HepG2 (cell line): ENCODE measurements at places on chromosomes 3 and 15. TPM values are rescaled to one million over a fixed set of nuclear protein-coding genes. Genes with fewer than 3 reads are reported as not detected.

Gene PTPRG
- total RNA-seq: 17.8 and 25.3 TPM in 2 replicates

DNA sequence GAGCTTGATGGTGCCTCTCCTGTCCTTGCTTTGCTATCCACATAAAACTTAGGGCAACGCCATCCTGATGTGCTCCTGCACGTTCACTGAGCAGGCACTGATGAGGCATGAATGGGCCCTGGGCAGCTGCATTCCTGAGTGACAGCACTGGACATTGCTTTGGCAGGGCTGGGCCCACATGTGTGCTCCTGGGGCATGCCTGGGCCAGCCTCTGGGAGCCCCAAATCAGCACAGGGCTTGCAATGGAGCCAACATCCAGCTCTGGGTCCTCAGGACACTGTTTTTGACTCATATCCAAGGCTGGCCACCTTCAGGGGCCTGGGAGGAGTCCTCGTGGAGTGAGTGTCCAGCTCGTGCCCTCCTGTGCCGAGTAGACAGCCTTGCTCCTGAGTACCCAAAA lies 5.9 kb upstream of the TKT start:
- no peak for DNase-seq

DNA sequence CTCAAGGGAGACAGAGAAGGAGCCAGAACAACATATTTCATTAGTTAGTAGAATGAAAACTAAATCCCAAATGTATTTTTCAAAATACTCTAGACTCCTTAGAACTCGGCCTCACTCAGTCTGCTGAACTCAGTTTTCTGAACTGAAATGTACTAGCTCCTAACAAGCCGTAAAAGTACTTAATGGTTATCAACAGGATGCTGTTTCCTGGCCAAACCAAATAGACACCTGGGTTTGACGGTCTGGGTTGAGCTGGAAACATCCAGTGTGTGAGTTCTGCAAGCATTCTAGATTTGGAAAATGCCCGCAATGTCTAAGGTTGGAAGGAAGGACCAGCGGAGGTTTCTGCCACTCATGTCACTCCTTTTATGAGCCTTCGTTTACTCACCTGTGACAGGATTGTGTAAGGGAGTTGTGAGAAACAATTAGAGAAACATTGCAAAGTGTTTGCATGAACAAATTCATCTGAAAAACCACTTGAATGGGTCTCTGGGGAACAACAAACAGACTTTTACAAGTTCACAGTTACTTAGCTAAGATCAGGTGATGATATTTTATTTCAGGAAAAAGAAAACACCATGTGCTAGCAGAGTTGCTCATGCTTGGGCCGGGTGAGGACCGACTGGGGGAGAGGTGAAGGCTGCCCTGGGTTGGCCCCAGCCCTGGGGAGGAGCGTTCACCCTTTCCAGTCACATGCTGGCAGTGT lies 151.0 kb downstream of the ALDH1A2 start:
- DNase-seq: no peak

DNA sequence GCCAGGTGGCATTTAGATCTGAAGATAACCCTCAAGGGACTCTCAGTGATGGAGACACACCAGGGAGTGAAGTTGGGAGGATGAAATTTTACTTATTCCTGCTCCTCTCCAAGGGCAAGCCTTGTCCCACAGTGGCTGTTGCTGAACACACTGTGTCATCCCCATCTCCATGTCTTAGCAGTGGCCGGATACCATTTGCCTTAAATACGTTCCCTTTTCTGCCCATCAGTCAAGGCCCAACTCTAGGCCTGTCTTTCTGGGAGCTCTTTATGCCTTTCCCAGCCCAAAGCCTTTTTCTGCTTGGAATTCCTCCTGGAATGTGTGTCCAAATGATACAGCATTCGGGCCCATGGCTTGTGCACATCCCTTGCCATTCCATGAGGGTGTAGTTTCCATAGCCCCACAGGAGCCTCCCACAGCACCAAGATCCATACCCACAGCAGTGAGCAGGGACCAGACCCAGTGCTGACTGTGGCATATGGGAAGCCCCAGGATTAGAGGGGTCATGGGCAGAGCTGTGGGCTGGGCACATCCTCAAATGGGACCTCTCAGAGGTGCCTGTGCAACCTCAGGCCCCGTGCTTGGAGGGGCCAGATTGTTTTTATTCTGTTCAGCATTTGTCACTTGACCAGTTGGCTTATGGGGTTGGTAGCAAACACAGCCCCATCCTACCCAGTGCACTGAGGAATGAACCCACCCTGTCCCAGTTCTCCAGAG lies 63.7 kb upstream of the PRR23C start:
- no peak for DNase-seq

DNA sequence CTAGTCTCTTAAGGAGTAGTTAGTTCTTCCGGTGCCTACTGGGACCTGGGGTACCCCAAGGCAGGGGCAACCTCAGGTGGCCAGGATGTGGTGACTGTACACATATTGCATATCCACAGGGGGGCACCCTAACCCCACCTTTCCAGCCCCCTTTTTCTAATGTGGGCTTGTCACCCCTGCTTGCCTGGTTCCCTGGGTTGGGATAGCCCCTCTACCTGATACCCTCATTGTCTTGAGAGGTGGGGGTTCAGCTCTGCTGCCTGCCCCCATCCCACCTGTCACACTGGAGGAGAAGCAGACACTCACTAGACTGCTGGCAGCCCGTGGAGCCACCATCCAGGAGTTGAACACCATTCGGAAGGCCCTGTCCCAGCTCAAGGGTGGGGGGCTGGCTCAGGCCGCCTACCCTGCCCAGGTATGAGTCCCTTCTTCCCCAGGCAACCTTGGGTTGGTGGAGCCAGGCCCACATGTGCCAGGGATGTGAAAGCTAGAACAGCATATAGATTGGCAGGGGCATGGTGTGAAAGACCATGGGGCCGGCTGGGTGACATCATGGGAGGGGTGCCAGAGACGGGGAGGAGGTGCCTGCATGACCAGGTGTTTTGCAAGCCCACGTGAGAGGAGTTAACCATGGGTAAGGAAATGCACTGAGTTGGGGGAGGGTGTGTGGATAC lies 4.0 kb downstream of the GLYCTK start:
- no peak for DNase-seq

GRCh38 chr3:126156468-126156867 lies 23.9 kb downstream of the ALDH1L1 start:
- DNase-seq: no peak

DNA sequence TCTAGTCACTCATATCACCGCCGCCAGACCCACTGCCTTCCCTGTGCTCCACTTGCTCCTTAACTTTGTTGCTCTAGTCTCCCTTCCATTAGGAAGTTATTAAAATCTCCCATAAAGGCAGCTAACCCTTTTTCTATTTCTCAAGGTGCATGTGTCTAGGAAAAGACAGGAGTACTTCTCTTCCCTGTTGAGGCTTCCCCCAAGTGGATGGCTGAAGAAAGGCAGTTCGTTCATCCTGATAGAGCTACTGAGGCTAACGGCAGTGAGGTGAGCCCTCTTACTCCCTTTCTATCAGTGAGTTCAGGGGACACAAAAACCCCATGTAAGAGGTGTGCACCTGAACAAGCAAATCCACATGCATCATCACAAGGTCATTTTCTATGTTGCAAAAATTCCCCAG lies 397.8 kb downstream of the IGSF11 start:
- DNase-seq: peak; percentile 39
